ENCODE measurements at places on chromosomes 7 and 10. TPM values are rescaled to one million over a fixed set of nuclear protein-coding genes. Genes with fewer than 3 reads are reported as not detected.

DNA sequence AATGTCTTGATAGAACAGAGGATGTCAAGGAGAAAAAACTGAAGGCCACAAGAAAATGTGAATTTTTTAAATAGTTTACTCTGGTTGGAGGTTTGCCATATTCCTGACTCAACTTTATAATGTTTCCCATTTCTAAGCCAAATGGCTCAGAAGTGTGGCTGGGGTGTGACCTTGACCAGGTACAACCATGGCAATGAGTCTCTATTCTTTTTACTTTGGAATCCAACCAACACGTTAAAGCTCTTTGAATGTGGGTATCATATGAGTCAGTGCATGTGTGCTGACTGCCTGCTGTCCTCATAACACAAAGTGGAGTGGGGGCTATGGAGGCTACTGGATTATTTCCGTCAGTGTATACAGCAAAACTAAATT lies 33.5 kb upstream of the DLD start:
- H3K4me3 ChIP-seq: no peak overlapping the region
- peaks cover 6% of the 10 kb centered on the region for H3K4me1 ChIP-seq
- H3K27me3 ChIP-seq: no peaks in the 10 kb centered on the region
- DNase-seq: no peak

The CNTNAP2 gene
- 6.1 TPM for total RNA-seq

The GCK gene
- 0.94 TPM for total RNA-seq

- DNase-seq: no peak
- H3K27me3 ChIP-seq: no peaks in the 10 kb centered on the region
- no peak overlapping the region for H3K4me3 ChIP-seq
These were observed 3.4 kb downstream of the PDE6C start for GRCh38 chr10:93615576-93616235.

The SPDYE2B gene
- 10.6 TPM for total RNA-seq

DNA sequence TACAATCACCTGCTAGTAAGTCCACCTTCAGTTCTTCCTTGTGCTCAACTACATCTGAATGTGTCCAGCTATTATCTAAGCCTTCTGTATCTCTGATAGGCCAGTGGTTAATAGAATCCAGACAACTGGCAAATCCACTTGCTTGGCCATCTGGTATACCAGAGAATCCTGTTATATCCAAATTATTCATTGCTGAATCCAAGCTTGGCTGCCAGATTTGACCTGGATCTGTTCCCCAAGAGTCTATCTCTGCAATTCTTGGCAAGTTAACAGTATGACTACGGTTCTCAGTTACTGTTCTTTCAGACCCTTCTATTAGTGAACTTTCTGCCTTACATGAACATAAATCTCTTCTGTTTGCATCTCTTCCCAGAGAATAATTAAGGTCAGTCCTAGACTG lies 154.6 kb upstream of the TARP start:
- H3K27ac ChIP-seq: no peak overlapping the region
- H3K36me3 ChIP-seq: no peaks in the 10 kb centered on the region
- H3K4me3 ChIP-seq: no peak overlapping the region
- no peaks in the 10 kb centered on the region for H3K4me1 ChIP-seq
- no peak for DNase-seq

DNA sequence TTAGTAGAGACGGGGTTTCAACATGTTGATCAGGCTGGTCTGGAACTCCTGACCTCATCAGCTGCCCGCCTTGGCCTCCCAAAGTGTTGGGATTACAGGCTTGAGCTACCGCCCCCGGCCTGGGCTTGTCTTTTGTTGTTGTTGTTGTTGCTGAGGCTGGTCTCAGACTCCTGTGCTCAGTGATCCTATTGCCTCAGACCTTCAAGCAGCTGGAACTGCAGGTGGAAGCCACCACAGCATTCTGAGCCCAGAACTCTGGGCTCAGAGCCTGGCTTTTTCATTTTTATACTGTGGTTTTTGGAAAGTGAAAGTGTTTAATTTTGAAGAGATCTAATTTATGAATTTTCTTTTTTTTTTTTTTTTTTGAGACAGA lies 16.2 kb upstream of the DNAJB6 start:
- no peaks in the 10 kb centered on the region for H3K4me1 ChIP-seq
- H3K27me3 ChIP-seq: no peaks in the 10 kb centered on the region
- peak; percentile 56 for DNase-seq

GRCh38 chr7:75967487-75967997 lies 26.9 kb downstream of the TMEM120A start:
- H3K4me1 ChIP-seq: peaks cover 49% of the 10 kb centered on the region
- H3K36me3 ChIP-seq: no peaks in the 10 kb centered on the region
- H3K27ac ChIP-seq: peak overlapping the region; percentile 33
- no peak overlapping the region for H3K4me3 ChIP-seq
- H3K27me3 ChIP-seq: no peaks in the 10 kb centered on the region

DNA sequence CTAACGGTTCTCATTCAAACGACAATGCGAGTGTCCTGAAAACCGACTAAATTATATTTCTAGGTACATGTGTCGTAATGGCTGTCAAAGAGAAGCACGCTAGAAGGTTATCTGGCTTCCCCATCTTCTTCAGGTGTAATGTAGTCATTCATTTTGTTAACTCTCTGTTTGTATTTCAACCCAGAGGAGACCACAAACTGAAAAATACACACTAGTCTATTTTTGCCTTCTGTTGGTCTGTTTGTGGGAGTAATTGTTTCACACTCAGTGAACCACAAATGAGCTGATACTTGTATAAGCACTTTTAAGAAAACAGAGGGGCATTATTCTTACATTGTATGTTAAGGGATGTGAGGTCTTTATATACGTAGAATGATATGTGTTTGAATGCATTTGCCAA lies 305.9 kb downstream of the GATA3 start:
- no peaks in the 10 kb centered on the region for H3K4me1 ChIP-seq
- no peak for DNase-seq
- no peaks in the 10 kb centered on the region for H3K36me3 ChIP-seq

The PTF1A gene
- total RNA-seq: 5.1 TPM
